Sigmoid colon (tissue), 7 donors: ENCODE measurements at places on chromosomes 2 and 18. TPM values are rescaled to one million over a fixed set of nuclear protein-coding genes. Genes with fewer than 3 reads are reported as not detected.

DNAH6 gene
- 0.54 TPM for total RNA-seq

DNA sequence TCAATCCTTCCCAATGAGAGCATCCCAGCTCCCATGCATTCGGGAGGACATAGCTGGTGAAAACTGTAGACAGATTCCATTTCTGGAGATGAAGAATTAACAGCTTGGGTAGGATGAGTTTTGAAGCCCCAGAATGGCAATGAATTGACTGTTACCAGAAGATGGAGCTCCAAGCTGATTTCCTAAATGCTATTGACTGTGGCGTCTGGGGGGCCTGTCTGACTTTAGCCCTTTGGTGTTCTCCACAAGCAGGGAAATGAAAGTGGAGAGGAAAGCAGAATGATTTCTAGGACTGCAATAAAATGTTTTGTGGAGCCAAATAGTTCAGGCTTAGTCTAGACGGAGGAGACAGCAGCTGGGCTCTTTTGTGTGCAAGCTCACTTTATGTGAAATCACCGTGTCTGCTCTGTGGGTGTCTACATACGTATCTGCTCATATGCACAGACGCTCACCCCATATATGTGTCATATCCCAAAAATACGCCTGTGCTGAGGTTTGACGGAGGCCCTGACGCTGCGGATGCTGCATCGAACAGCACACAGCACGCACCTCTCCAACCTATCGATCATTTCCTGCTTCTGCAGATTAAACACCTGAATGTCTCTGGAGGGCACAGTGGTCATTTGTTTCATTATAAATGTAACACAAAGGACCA is 166.4 kb upstream of the PXDN start:
- no peaks in the 10 kb centered on the region for H3K27me3 ChIP-seq
- H3K36me3 ChIP-seq, result no peaks in the 10 kb centered on the region
- H3K4me3 ChIP-seq, result no peak overlapping the region
- no peaks in the 10 kb centered on the region for H3K4me1 ChIP-seq

- peaks cover 17% of the 10 kb centered on the region for H3K4me1 ChIP-seq
- no peak overlapping the region for H3K4me3 ChIP-seq
- H3K36me3 ChIP-seq, result peaks cover 52% of the 10 kb centered on the region
- no peaks in the 10 kb centered on the region for H3K27me3 ChIP-seq
Measured at GRCh38 chr2:62996534-62997186, 54.0 kb upstream of the OTX1 start.

DNA sequence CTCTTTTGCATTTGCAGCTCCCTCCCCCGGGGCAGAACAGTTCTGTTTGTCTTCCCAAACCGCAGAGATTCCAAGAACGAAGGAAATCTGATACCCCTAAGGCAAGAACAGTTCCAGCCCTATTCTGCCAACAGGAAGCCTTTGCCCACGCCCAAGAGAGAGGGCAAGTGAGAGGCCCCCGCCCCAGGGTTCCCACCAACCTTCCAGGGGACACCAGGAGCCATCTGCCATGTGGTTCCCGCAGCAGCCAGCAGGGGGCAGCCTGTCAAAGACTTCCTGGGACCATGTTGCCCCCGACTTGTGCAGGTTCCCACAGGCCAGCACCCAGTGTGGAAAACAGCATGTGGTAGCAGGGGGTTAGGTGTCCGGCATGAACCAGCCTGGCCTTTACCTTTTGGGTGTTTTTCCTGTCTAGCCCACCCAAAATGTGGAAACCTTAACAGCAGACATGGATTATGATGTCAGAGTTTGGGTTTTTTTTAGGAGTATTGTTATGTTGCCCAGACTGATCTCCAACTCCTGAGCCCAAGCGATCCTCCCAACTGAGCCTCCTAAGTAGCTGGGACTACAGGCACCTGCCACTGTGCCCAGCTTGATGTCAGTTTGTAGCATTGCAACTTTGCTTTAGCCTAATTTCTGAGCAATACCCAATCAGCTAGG is 21.7 kb upstream of the EFHD1 start:
- no peak overlapping the region for H3K27ac ChIP-seq
- H3K36me3 ChIP-seq, result no peaks in the 10 kb centered on the region
- no peak overlapping the region for H3K4me3 ChIP-seq
- H3K27me3 ChIP-seq, result no peaks in the 10 kb centered on the region
